Nucleus accumbens (tissue), 56 donors: ENCODE measurements at places on chromosomes 2 and 18.

DNA sequence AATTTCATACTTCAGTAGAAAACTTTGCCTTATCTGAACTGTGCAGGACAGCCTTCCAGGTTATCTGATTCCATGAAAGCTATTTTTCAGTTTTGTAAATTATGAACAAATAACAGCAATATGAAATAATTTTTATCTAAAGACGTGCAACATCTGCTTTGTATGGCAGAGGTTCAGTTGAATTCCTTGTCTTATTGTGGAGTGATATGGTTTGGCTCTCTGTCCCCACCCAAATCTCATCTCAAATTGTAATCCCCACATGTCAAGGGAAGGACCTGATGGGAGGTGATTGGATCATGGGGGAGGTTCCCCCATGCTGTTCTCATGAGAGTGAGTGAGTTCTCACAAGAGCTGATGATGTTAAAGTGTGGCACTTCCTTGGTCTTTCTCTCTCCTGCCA lies 18.1 kb upstream of the RPIA start:
- DNase-seq = no peak

GRCh38 chr2:144146076-144146475 lies 373.8 kb downstream of the ZEB2 start:
- no peak for DNase-seq

DNA sequence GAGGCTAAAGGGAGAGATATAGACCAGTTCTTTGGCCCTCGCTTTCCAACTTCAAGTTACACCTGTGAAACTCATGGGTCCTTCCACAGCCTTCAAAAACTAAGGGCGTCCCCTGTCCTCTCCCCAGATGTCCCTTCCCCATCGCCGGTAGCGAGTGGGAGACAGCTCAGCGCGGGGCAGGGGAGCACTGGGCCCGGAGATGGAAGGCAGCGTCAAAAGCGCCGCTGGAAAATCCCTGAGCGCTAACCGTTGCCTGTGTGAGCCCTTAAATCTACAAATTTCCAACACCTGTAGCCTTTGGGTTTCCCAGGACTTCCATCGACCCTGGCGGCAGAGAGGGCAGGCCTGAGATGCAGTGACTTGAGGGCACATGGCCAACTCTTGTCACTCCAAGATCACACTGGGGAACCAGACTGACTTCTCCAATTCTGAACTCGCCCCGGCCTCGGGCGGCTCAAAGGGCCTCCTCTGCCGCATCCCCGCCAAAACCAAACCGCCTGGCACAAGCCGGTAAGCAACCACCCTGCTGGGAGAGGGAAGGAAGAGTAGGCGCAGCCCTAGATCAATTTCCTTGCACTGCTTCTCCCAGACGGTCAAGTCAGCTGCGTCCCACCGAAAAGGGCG lies 879 bp upstream of the EPAS1 start:
- DNase-seq = no peak

- DNase-seq = no peak
Observed at GRCh38 chr2:105770149-105770548, 25.4 kb downstream of the NCK2 start.
